NCI-H524 treated with DMSO at 0.1 percent for 48 hours (cell line): ENCODE measurements at places on chromosomes 12 and 14.

DNA sequence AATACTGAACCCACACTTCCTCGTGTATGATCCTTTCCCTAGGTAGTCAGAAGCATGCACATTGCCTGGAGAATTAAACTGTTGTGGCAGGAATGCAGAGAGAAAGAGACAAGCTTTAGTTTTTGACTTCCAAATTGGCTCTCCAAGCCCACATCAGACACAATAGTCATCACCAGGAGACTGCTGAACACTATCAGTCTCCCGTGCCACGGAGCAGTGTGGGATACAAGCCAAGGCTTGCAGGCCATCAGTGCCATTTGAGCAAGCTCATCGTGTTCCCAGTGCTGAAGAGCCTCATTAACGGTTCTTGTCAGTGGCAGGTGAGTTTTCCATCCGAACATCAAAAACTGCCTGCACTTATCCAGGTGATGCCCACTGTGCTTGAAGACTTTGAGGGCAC lies 410.8 kb downstream of the NAV3 start:
- no peak for DNase-seq

DNA sequence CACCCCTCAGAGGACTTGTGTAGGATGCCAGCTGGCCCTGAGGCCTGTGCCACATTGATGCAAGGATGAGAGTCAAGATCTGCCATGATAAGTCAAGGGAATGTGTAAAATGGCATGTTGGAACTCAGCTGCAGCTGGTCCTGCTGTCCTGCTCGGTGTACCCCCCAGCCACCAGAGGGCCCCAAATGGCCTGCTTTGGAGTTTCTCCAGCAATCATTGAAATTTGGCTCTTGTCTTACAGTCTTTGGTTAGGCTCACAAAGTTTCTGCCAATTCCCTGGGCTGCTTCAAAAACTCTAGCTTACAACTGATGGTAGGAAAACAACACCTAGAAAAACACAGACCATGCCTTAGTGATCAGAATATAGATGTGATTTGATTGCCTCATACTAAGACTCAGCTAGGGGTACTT lies 76.8 kb downstream of the HSD17B6 start:
- DNase-seq = no peak

DNA sequence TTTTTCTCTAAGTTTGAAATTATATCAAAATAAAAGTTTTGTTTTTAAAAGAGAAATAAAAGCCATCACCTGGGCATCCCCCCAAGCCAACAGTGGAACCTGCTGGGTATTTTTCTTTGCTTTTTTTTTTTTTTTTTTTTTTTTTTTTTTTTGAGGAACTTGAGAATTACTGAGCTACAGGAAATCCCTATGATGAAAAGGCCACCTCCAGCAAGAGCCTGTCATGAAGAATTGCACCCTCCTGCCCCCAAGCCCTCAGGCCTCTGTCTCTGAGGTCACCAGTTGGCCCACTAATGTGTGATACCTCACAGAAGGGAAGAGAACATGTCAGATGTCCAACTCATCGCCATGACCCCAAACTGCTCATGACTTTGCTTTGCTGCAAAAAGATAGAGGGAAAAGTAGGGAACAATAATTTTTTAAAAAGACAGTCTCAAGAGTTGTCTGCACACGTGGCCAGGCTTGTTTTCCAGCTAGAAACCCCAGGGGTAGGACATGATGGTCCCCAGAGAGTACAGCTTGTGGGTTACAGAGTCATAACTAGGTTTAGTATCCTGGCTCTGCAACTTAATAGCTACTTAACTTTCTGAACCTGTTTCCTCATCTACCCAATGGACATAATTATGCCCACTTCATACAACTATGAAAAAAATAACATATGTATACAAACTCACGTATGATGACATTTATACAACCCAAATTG lies 124.3 kb upstream of the EGLN3 start:
- DNase-seq = no peak

- no peak for DNase-seq
Measured at GRCh38 chr12:119786539-119786938, 90.6 kb downstream of the CIT start.

GRCh38 chr12:4813741-4814140 lies 93.5 kb downstream of the GALNT8 start:
- DNase-seq = no peak

GRCh38 chr12:80636832-80637231 lies 70.6 kb upstream of the MYF6 start:
- no peak for DNase-seq

DNA sequence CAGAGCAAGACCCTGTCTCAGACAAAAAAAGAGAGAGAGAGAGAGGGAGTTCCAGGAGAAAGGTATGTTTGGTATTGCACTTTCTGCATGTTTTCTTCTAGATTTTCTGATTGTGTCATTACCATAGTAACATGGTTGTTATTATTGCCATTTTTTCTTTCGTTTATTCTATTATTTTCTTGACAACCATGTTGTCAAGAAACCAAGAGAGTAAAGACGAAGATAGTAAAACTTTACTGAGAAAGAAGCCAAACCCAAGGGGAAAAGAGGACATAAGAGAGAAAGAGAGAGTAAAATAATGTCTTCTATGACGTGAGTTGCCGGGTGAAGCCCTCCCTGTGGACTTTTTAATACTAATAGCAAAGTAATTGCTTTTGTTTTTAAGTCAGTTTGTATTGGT lies 1186.0 kb upstream of the SEL1L start:
- no peak for DNase-seq
